H4 (cell line): ENCODE measurements at places on chromosomes 12 and 14. TPM values are rescaled to one million over a fixed set of nuclear protein-coding genes. Genes with fewer than 3 reads are reported as not detected.

Gene CCDC59
- total RNA-seq: 71.8 and 86.4 TPM in 2 replicates

Gene BMAL2
- total RNA-seq: 10.7 and 14.7 TPM in 2 replicates

Gene KIF26A
- total RNA-seq: 0.77 and 1.6 TPM in 2 replicates

Gene PPM1H
- 2.9 and 3.7 TPM in 2 replicates for total RNA-seq

Gene MORN3
- 0.23 TPM in 1 of 2 replicates, not detected in the other for total RNA-seq

Gene KLHL33
- total RNA-seq: not detected in 2 replicates

Gene POTEM
- total RNA-seq: not detected in 2 replicates
